NCI-H2081 treated with DMSO at 0.1 percent for 48 hours (cell line): ENCODE measurements at places on chromosomes 12 and 14.

- no peak for DNase-seq
Measured at GRCh38 chr14:51328772-51329353, 88.8 kb downstream of the TMX1 start.

DNA sequence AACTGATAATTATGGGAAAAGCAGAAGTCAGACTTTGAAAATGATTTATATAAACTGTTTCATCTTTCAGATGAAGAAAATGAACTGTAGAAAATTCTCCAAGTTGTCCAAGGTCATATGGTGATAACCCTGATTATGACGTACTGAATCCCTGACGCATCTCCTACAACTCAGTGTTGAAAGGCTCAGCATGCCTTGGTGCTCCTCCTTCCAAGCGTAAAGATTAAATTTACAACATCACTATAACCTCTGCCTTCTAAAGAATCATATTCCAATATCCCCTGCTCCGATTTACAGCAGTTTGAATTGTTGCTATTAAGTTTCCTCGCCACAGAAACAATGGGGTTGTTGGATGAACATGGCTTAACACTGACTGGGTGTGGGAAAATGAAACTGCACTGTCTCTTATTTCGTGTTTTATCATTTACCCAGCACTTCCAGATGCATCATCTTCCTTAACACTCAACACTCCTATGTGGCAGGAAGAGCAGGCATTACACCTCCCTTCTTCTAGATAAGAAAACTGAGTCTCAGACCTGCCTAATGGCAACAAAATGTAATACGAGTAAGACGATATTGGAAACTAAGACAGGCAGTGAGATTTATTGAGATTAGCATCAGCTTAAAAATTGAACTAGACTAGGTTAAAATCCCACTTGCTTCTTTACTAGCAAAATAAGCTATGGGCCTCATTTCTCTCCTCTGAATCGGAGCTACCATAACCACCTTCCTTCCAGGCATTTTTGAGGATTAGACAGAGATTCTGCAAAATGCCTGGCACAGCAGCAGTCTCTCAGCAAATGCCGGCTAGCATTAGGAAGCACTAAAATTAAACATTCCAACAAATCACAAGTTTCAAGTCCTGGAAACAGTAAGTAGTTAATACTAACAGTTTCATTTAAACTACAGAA is 74.2 kb downstream of the PPM1H start:
- no peak for DNase-seq

DNA sequence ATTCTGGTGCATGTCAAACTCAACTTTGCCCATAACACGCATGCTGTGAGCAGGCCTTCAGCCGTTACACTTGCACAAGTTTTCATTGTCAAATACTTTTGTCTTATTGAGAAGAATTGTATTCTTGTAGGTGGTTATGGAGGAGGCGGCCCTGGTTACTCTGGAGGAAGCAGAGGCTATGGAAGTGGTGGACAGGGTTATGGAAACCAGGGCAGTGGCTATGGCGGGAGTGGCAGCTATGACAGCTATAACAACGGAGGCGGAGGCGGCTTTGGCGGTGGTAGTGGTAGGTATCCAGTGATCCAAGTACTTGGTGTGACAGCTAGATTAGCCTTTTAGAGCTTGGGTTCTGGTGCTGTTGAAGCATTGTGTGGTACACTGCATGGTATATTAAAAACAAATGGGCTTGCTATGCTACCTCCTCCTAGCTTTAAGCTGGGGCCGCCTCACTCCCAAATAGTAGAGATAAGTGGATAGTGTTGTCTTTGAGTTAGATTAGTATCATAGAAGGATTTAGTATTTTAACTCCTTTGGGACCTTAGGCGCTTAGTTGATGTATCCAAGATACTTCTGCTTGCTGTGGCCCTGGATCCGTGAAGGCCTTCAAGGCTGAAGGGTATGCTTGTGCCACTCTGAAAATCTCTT is 2.5 kb downstream of the HNRNPA1 start:
- DNase-seq: no peak

DNA sequence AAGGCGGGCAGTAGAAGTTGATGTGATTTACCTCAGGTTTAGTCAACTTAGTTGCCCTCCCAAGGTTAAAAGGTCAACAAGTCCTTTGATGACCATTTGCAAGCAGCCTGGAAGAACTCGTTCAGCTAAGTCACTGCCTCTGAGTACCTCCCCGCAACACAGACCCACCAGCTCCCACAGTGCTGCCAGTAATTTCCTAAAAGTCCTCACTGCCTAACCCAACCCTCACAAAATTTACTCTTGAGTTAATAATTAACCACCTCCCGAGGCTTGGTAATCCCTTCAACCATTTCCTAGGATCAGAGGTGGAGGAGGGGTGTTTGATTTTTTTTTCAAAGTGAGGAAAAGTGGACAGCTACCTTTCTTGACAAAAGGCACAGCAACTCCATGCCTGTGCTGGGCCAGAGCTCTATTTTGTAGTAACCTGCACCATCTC is 55.8 kb downstream of the MAP3K9 start:
- no peak for DNase-seq

DNA sequence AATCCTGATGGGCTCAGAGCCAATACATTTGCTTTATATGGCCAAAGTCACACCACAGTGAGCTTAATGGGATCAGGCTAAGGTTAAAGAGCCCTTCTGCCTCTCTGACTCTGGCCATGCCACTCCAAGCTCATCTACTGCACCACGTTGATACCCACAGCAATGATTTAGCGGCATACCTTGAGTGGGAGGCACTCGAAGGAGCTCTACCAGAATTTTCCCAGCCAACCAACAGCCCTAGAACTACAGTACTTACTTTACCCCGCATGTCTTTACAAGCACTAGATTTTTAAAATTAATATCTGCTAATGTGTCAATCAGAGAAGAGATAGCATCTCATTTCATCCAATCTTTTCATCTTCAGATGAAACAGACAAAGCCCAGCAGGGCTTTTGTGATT is 300.5 kb downstream of the GRIN2B start:
- DNase-seq: no peak

GRCh38 chr12:106039646-106040404 is 98.9 kb downstream of the NUAK1 start:
- DNase-seq: no peak
